ENCODE measurements at places on chromosomes 11 and 22.

- DNase-seq = no peak
Observed at GRCh38 chr22:49026494-49027367, 800.9 kb downstream of the BRD1 start.

DNA sequence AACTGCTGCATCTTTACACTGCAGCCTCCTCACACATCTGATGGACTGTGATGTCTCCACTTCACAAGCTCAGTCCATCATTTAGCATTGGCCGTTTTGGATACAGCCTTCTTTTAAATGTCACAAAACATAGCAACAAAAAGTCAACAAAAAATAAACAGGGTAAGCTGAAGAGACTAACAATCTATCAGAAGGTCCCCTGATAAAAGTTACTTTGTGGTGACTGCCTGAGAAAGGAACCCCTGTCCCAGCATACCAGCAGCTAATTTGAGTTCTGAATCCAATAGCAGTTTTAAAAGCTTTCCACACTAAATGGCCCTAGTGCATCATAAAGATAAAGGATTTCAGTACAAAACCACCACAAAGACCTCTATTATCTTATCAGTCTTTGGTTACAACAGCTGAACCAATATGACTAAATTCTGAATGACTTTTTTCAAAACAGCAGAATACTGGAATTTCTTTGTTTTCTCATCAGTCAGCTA, 162.4 kb downstream of the SOX6 start:
- no peak for DNase-seq

DNA sequence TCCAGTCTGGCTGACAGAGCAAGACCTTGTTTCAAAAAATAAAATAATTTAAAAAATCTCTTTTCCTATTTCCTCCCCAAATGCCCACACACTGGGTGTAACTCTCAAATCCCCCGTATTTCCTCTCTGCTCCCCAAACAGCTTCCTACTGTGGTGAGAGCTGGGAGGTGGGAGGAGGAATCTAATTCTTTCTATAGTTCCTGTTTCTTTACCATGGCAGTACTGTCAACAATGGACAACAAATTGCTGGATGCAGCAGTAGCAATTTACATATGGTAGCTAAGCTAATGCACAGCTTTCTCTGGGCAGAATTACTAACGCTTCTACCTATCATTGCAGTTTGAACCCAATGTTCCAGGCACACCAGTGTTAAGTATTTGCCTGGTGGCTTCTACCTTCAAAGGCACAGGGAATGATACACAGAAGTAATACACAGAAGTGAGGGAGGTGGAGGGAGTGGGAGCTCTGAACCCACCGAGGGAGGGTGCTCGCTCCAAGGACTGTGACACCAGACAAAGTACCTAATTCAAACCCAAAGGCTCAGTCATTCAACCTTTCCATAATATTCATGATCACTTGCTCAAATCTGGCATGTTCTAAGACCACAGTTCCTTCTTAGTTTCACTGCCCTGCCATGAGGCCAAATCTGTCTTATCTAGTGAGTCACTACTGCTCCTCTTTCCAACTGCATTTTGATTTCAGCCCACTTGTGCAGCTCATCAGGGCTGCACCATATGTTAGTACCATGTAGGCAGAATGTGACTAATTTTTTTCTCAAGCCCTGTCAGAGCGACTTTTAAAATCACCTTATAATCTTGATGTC, 37.9 kb downstream of the CELF1 start:
- DNase-seq = no peak

GRCh38 chr22:48710410-48710809, 1117.3 kb downstream of the BRD1 start:
- DNase-seq = no peak

DNA sequence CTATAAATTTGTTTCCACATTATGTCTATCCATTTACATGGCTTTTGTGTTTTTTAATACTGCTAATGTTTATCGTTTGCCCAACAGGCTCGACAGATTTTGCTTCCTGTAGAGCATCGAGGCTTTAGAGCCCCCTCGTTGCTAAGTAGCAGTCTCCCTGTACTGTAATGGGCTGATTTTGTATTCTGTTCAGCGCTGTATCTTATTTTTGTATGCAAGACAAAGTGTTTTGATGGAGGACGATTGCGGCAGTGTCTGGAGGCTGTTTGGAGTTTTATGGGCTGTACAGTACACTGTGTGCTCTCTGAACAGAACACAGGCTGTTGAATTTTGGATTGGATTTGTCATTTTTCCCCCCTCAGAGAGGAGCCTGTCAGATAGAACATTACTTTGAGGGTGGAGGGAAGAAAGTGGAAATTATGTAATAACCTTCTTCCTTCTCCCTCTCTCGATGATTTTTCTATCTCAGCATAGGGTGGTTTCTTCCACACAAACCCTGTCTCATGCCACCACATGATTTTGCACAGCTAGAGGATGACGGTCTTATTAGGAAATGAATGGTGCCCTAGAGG, 104.4 kb downstream of the ZBTB16 start:
- no peak for DNase-seq

- DNase-seq = no peak
Observed at GRCh38 chr22:48237466-48238283, 1475.2 kb downstream of the TBC1D22A start.

Measured in GM10248 (cell line).